ENCODE measurements at places on chromosomes 6 and 20. TPM values are rescaled to one million over a fixed set of nuclear protein-coding genes. Genes with fewer than 3 reads are reported as not detected.
A peak's percentile ranks its signal among the peaks of the same experiment; 100 is the strongest.

DNA sequence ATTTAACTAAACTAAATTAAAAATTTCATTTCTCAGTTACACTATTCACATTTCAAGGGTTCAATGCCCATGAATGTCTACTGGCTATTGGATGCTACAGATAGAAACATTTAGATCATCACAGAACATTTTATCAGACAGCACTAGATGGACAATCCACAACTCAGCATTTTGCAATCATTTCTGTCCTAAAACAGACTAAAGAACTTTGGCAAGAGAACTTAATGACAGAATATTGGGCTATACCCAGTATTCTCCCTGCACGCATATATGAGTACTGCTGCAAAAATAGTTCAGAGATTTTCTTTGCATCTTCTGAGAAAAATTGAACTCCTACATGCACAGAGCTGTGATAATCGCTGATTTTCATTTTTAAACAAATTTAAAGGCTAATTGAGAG, 36.1 kb upstream of the FBXO30 start:
- no peak for DNase-seq

DNA sequence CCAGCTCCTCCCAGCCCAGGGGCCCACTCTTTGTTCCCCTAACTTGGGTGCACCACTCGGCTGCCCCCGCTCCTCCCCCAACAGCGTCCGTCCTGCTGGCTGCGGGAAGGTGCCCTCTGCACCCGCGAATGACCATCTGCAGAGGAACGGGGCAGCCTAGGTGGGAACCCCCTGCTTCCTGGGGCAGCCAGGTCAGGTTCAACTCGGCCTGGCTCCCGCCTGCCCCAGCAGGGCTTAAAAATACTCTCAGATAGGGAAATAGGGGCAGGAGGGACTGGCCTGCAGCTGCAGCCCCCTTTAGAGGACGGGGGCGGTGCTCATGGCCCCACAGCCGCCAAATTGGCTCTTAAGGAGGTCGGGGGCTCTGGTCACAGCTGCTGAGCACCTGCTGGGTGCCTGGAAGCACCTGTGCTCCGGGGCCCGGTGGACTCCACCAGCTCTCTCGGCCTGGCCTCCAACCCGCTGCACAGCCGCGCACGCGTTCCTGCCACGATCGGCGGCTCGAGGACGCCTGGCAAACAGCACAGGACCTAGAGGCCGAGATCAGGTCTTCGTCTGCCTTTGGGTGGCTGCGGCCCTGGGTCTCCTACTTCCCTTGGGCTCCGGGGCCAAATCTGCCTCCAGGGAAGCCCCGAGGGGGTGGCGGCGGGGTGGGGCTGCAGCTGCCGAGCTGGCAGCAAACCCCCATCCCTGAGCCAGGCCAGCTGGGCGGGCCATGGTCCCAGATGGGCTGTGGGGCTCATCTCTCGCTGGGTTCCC, 700 bp upstream of the LAMA5 start:
- no peak for DNase-seq

GRCh38 chr6:6918216-6918983, 189.4 kb upstream of the RREB1 start:
- DNase-seq: peak; percentile 23

- DNase-seq: no peak
These were observed 145.1 kb upstream of the CCN2 start for GRCh38 chr6:132096245-132096644.

DNA sequence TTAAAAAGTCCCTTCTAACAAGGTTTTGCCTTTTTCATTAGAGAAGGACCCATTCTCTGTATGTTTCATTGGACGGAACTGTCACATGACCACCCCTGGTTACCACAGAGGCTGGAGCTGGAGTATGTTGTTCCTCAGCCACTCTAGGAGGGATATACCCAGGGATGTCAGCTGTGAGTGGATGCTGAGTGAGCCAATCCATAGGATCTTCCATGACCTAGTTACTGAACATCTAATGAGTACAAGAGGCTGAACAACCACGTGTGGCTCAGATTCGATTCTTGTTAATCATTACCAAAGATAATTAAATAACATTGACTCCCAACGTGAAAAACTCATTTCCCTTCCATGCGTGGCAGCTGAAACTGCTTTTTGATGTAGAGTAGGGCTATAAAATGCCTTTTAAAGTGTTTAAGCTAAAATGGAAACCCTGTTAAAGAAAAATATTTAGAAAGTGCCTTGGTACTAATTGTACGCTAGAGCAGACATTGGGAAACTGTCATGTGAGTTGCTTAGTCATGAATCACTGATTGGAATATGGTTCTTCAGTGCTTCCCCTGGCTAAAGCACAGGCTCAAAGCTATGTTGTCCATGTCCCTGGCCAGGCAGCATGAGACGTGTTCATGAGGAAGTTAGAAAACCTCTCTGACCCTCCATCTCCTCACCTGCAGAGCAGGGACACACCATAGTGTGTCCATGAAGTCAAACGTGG, 256.1 kb downstream of the ZNF217 start:
- no peak for DNase-seq

- DNase-seq: no peak
These were observed 79.9 kb upstream of the CD83 start for GRCh38 chr6:14037402-14038277.

The DUSP22 gene
- total RNA-seq: 55.9 TPM

- no peak for DNase-seq
These were observed 23.9 kb downstream of the EDN1 start for GRCh38 chr6:12313992-12314589.

DNA sequence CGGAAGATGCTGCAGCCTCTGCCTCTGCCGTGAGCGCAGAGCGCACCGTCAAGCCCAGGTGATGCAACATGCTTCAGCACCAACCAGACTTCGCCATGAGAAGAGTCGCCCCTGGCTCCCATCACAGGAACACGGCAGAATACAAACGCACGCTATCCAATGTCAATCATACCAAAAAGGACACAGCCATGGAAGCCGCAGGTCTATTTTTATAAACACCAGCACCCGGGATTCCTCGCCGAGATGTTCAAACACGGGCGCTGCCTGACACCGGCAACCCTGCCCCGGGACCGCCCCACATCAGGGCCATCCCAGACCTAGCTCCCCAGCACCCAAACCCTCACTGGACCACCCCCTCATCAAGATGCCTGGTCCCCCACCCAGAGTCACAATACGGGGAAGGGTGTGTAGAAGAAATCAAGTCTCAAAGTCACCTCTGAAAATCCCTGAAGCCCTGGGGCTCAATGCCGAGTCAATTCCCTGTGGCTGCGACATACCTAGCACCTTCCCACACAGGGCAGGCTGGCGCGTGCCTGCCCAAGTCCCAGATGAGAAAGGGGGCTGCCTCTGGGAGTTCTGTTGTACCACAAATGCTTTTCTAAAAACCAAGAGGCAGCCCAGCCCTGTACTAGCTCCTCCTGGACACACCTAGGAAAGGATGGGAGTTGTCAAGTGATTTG, 17.9 kb downstream of the TAF4 start:
- DNase-seq: no peak

The SNAP25 gene
- total RNA-seq: 2,158 TPM

DNA sequence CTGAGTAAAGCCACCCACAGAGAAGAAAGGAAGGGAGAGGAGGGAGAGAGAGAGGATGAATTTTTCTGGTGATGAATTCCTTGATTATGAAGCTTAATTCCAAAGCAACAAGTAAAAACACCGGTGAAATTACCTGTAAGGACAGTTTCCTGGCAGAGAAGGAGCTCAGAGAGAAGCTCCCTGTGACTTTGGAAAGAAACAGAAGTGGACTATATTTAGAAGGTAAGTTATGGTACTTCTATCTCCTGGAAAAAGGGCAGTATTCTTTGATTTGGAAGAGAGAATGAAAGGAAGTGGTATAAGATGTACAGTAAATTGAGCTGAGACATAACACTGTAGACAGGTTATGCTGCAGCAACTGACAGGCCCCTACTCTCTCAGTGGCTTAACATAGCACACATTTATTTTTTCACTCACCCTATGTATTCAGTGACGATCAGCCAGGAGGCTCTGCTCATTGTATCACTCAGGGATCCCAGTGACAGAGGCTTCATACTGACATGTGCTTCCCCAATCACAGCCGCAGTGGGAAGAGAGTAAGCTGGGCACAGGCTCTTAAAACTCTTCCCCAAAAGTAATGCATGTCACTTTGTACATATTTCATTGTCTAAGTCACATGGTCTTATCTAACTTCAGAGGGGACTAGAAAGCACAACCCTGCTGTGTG, 349.5 kb downstream of the BTBD9 start:
- DNase-seq: no peak

DNA sequence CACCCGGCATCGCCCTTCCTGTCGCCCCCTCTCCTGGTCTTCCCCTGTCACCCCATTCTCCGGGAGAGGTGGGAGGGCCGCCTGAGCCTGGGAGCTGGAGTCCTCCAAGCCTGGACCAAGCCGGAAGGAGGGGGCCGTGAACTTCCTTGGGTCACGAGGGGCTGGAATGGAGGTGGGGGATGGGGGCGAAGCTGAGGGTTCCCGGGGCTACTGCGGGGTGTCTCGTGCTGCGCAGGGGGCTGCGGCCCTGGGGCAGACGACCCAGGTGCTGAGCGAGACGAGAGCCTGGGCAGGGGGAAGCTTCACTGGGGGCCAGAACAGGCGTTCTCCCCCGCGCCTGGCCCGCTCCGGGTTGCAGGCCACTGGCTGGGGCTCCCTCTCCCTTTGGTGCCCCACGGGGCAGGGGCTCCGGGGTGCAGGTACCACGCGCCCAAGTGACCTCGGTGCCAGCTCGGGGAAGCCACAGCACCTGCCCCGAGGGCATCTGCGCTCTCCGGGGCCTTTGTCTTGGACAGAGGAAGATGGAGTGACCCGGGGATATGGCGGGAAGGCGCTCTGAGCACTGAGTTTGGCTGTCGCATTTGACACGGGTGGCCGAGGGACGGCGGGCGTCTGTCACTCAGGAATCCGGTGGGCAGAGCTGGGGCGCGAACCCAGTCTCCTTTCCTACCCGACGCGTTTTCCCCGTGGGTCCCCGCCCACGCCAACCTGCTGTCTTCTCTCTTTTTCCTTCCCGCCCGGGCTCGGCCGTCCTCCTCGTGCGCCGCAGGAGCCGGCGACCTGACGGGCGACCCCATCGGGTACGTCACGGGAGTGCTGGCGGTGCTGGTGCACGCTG, 1.2 kb downstream of the SLC35D3 start:
- no peak for DNase-seq

GRCh38 chr6:122392564-122393350, 6.7 kb upstream of the HSF2 start:
- DNase-seq: no peak

DNA sequence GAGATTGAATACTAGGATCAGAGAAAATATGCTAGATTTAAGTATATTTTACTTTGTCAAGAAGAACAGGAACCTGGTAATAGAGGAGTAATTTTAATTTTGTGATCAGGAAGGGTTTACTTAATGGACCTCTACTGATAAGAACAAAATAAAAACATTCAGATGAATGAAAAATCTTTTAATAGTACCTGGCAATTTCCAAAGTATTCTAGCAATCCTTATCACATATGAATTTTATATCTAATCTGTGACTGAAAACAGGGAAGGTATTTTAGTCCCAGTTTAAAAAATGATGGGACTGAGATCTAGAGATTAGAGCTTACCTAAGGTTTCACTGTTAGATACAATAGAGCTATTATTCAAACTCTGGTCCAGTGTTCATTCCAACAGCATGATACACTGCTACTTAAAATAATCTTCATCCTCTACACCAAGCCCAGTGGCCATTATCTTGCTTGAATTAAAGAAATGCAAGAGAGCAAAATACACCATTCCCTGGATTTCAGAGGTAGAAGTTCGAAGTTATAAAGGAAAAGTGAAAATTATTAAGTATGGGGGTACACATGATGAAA, 13.5 kb downstream of the SLC17A5 start:
- DNase-seq: no peak

DNA sequence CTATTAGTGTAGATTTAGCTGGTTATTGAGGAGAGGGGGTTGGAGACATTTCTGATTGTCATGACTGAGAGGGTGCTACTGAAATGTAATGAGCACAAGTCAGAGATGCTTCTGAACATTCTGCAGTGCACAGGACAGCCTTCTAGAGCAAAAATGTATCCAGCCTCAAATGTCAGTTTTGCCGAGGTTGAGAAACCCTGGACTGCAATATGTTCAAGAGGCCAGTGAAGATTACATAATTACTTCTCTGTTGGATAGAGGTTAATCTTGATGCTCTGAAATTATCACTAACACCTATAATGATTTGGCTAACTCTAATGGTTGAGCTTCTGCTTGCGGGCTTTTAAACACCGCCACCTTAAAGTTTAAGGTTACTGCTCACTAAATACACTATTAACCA, 3.4 kb upstream of the DUSP22 start:
- DNase-seq: no peak

DNA sequence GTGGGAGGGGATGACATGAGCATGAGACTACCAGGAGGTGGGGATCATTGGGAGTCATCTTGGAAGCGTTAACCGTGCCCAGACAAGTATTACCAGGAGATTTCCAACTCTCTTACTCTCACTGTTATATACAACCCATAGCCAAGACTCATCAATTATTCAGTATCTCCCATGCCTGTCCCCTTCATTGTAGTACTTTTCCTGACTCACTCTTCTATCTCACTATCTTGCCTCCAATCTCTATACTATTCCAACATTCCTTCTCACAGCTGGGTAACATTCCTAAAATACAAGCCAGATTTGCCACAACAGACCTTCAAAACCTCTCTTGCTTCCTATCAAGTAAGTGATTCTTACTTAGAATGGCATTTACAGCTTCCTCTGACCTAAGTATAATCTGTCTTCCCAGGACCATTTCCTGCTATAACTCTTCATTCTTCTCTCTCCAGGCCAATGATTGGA, 226.3 kb upstream of the SMLR1 start:
- no peak for DNase-seq

- DNase-seq: no peak
These were observed 111.9 kb upstream of the GGTLC1 start for GRCh38 chr20:24100370-24101011.

GRCh38 chr20:63292904-63293303, at the start of gene COL20A1:
Gene COL20A1 (plus strand): TSS chr20:63293186. CDS start chr20:63295108, 1,922 bp downstream.
- DNase-seq: no peak

- DNase-seq: no peak
These were observed 4.3 kb downstream of the ILRUN start for GRCh38 chr6:34692280-34692679.

GRCh38 chr6:87151781-87152525, 3.4 kb upstream of the ZNF292 start:
- DNase-seq: peak; percentile 68

The LIN28B gene
- total RNA-seq: 0.62 TPM

The RPP21 gene
- total RNA-seq: 41.7 TPM

DNA sequence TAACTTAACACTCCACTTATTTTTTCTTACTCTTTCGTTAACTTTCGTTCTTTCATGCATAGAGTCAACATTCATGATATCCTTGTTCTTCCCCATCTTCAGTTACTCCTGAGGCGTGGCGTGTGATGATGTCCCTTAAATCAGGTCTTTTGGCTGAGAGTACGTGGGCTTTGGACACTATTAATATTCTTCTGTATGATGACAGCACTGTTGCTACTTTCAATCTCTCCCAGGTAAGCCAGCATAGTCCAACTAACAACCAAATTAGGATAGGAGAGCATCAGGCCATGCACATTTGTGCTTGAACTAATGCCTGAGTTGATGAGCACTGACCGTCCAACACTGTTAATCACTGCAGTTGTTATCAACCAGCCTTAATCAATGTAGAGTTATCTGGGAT, 119.6 kb downstream of the TMEM242 start:
- DNase-seq: no peak

Measured in dorsolateral prefrontal cortex (tissue), 122 donors.